Non-pigmented ciliary epithelial cell (primary cell): ENCODE measurements at places on chromosomes 13 and 19.

GRCh38 chr19:7575434-7576040 is 20.1 kb upstream of the CAMSAP3 start:
- DNase-seq = no peak

GRCh38 chr13:49669735-49670309 is 21.5 kb downstream of the EBPL start:
- no peak for DNase-seq

DNA sequence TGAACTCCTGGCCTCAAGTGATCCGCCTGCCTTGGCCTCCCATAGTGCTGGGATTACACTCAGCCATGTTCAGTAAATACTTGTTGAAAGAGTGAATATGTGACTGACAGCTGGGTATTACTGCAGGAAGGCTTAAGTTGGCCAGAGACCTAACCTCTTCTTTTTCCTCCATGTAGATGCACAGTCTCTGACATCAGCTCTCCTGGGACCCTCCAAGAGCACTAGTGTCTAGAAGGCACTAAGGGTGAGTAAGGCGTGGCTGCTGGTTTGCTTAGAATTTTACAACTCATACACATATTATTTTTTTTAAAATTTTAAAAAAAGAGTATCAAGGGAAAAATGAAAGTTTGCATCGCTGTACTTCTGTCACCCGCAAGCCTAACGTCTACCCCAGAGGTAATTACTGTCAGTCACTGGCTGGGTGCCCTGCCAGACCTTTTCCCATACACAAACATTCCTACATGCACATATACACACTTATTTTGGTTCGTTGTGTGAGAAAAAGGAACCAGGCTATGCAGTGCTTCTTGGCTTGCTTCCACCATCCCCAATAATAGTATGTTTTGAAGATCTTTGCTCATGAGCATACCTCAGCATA is 122.0 kb downstream of the SIPA1L3 start:
- no peak for DNase-seq

GRCh38 chr19:362683-363082 is 18.1 kb upstream of the MIER2 start:
- DNase-seq = no peak

- DNase-seq = no peak
Measured at GRCh38 chr19:55365245-55365644, 2.2 kb upstream of the GARIN5B start.

- DNase-seq = no peak
Measured at GRCh38 chr13:43033038-43033437, 9.7 kb downstream of the DNAJC15 start.

GRCh38 chr13:46552889-46553520 is at the start of gene LRCH1:
Gene LRCH1, plus strand, starts transcription at chr13:46553170. Its CDS starts 227 bp downstream, at chr13:46553397.
- DNase-seq = no peak

- DNase-seq = no peak
Measured at GRCh38 chr19:4115050-4115817, 8.7 kb downstream of the MAP2K2 start.

DNA sequence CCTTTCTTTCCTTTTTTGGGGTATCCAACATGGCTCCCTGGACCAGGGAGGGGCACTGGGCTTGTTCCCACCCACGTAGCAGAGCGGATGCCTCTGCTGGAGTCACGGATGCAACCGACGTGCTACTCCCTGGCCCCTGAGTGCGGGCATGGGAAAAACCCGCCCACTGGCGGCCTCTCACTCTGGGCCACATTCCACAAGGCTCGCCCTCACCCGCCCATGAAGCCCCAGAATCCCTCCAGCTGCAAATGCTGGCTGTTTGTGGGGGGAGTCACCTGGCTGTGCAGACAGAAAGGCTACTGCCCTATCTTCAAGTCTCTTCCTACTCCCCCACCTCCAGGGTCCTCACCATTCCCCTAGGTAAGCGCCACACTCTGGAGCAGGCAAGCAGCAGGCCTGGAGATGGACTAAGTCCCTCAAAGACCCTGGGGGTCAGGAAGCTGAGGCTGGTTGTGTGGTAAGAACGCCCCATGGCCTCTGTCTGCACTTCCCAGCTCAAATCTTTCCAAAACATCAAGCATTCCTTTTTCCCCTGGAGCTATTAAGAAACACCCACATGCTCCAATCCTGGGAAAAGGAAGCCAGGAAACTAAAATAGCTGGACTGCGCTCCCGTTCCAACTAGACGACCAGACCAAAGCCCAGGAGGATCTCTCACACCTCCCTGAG is 17.9 kb upstream of the EPHX3 start:
- DNase-seq = peak; percentile 59

GRCh38 chr13:25733696-25734435 is 317.9 kb downstream of the SHISA2 start:
- no peak for DNase-seq

DNA sequence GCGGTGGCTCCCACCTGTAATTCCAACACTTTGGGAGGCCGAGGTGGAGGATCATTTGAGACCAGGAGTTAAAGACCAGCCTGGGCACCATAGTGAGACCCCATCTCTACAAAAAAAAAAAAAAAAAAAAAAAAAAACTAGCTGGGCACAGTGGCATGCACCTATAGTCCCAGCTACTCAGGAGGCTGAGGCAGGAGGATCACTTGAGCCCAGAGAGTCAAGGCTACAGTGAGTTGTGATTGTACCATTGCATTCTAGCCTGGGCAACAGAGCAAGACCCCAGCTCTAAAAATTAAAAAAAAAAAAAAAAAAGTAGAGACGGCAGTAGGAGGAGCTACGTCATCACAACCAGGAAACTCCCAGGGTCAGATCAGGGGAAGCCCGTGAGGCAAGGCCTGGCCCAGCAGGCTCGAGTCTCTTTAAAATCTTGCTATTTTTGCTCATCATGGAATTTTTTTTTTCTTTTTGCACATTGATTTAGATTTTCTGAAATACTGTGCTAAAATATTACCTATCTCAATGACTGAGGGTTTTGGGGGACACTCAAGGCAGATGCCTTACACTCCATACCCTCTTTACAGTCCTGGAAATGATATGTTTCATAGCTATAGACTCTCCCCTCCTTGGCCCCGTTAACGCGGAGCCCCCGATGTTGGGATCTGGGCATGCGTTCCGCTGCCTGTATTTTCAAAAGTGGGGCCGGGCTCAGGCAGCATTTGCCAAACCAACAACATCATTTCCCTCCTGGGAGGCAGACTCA is 44.4 kb upstream of the USE1 start:
- no peak for DNase-seq

GRCh38 chr19:31548941-31549340 is 199.7 kb upstream of the TSHZ3 start:
- peak; percentile 4 for DNase-seq

DNA sequence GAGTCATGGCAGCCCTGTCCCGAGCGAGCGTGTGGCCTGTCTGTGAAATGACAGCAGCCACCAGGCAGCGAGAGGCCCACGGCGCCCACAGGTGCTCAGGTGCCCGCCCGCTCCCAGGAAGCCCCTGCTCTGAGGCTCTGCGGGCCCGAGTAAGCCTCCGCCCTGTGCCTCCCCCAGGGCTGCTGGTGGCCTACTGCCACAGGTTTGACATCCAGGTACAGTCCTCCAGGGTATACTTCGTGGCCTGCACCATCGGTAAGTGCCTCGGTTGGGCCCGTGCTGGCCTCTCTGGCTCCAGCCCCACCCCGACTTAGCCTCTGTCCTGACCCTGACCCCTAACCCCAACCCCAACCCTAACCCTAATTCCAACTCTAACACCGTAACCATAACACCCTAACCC is 15.0 kb upstream of the TMPRSS9 start:
- DNase-seq = no peak

DNA sequence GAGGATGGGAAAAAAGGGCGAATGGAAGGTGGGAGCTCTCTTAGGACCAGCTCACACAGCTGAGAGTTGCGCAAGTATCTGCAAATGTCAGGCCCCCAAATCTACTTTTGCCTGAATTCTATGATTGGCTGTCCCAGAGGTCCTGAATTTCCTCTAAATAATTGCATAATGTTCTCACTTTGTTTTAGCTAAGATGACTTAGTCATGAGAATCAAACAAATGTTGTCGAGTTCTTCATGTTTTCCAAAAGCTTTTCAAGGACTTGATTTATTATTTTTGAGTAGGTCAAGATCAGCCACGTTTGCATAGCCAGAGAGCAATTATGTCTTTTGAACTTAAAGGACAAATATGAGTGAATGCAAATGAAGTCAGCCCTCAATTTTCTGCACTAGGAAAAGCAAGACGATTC is 246.6 kb upstream of the MAB21L1 start:
- no peak for DNase-seq

DNA sequence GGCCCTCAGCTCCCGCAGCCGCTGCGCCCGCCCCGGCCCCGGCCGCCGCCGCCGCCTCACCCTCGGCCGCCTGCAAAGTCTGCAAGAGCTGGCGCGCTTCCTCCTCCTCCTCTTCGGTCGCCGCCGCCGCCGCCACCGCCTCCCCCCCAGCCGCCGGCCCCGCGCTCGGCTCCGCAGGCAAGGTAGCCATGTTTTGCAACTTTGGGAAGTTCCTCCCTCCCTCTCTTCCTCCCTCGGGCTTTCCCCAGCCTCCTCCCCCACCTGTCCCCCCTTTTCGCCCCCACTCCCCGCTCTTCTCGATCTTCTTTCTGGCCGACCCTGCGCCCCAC is 433 bp downstream of the SIX5 start:
- DNase-seq = no peak

DNA sequence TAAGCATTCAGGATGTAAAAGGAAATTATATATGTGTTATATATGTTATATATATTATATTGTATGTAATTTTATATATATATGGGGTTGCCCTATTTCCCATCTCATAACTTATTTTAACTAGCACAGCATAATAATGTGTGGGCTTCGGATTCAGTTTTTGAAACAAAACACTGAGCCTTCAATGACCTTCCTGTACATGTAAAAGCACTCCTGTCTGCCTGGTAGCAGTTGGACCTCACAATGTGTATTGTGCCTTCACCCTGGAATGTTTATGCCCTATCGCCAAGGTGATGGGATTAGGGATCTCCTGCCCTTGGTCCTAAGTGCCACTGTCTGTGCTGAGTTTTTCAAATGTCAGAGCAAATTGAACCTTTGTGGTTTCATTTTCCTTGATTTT is 968.8 kb downstream of the TUBA3C start:
- no peak for DNase-seq

- no peak for DNase-seq
Measured at GRCh38 chr13:102275969-102276368, 125.9 kb downstream of the FGF14 start.

DNA sequence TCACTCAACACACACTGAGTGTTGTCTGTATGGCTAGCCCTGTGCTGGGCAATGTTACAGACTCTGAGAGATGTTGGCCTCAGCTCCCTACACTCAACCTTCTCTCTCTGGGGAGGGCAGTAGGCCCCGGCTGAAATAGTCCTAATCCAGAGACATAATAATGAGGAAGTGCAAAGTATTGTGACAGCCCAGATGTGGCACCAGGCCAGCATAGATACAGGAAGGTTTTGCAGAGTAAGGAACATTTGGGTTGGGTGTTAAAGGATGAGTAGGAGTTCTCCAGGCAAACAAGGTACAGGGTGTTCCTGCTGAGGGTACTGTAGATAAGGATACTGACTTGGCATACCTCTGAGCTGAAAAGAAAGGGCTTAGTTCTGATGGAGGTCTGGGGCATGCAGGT is 2.4 kb downstream of the LIN7B start:
- no peak for DNase-seq

- DNase-seq = no peak
Measured at GRCh38 chr19:37007587-37008220, 70.5 kb upstream of the ZNF420 start.

DNA sequence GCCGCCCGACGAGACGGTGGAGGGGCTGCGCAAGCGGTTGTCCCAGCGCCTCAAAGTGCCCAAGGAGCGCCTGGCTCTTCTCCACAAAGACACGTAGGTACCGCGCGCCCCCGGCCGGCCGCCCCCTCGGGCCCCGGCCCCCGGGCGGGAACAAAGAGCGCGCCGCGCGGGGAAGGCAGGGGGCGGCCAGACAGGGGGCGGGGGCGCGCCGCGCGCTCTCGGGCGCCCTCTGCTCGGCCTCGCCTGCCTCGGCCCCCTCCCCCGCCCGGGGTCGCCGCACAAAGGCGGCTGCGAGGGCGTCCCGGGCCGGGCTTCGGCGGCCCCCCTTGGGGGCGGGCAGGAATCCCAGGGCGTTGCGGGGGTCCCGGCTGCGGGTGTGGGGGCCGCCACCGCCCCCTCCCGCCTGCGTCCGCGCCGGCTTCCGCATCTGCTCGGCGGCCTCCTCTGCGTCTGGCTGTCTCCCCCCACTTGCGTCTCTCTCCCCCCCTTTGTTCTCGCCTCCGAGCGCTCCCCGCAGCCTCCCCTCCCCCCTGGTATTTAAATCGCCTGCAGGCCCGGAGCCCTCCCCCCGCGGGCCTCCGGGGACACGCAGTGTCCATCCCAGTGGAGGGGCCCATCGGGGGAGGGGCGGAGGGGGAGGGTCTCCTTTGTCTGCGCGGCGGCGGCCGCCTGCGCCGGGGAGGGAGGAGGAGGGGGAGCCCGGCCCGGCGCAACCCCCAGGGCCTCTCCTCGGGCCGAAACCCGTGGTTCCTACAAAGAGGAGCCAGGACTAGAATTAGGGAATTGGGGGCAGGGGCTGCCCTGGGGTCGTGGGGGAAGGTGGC is 2.3 kb downstream of the MIDN start:
- DNase-seq = no peak

- no peak for DNase-seq
Measured at GRCh38 chr19:10611907-10612306, 13.4 kb upstream of the SLC44A2 start.

GRCh38 chr19:49499030-49499670 is 2.9 kb downstream of the RPS11 start:
- DNase-seq = no peak

DNA sequence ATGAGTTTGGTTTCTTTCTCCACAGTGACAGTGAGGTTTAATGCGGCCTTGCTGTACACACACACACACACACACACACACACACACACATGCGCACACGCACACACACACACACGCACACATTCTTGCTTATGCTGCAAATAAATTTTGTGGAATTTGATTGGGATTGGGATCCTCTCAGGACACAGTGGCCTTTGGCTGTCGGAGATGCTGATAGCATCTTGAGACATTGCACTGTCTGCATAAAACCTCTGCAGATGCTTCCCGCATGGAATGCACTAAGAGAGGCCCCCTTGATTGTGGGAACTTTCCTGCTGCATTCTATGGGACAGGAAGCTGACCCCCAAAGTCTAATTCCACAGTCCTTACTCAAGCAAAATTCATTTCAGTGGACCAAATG is 145.6 kb downstream of the FLT1 start:
- no peak for DNase-seq
